ENCODE measurements at places on chromosomes 11 and 22.
A peak's percentile ranks its signal among the peaks of the same experiment; 100 is the strongest.

GRCh38 chr11:127875131-127875530 is 712.2 kb downstream of the ETS1 start:
- no peak for DNase-seq

- peak; percentile 39 for DNase-seq
These were observed 630 bp downstream of the UBASH3B start for GRCh38 chr11:122656073-122656630.

- no peak for DNase-seq
These were observed 4.6 kb downstream of the RFPL1 start for GRCh38 chr22:29442976-29443375.

DNA sequence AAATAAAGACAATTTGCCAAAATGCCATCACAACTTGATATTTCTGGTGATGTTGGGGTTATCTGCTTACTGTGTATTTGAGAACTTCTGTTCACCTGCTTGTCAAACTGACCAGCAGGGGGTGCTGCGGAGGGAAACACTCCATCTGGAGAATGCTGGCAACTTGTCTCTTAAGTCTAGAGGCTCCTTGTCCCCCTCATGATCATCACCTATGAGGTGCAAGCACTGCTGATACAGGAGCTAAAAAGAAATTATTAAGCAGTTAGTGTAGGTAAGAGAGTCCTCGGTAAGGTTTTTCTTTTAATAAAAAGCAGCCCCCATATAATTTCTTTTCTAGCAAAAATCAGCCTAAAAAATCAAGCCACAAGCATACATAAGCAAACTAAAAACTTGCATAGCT is 32.7 kb upstream of the GLYATL1B start:
- peak; percentile 77 for DNase-seq

DNA sequence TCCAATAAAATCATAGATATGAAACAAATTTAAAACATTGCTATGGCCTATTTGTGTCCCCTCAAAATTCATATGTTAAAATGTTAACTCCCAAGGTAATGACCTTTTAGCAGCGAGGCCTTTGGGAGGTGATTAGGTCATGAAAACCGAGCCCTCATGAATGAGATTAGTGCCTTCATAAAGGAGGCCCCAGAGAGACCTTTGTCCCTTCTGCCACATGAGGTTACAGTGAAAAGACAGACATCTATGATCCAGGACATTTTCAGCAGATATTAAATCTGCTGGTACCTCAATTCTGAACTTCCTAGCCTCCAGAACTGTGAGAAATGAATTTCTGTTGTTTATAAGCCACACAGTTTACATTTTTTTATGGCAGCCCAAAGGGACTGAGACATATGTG is 171.7 kb downstream of the MPPED1 start:
- no peak for DNase-seq

- no peak for DNase-seq
These were observed 52.3 kb downstream of the SC5D start for GRCh38 chr11:121344824-121345223.

DNA sequence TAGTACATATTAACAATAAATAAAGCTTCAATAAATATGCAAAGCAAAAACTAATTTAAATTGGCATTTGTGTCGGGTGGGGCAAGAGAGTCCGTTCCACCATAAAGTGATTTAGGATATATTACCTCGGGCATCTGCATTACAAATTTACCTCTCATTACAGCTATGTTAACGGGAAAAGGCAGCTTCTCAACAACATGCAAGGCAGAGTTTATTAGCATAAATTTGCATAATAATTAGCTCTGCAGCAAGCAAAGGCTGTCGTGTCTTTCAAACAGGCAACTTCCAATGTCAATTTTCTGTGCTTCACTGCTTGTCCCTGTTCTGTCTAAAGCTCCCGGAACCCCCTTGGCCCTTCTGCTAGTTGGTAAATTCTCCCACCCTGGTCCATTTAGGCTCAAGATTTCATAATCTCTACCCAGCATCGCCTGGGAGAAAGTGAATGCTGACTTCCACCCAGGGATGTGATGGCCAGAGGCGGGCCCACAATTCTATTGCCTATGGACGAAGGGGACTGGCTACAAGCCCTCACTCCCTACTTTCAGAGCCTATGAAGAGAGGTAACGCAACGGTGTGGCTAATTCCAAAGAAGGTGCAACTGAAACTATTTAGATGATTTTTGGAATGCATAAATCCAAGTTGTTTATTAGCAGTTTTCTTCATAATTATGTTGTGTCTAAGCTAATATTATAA is 462.1 kb downstream of the OPCML start:
- no peak for DNase-seq

DNA sequence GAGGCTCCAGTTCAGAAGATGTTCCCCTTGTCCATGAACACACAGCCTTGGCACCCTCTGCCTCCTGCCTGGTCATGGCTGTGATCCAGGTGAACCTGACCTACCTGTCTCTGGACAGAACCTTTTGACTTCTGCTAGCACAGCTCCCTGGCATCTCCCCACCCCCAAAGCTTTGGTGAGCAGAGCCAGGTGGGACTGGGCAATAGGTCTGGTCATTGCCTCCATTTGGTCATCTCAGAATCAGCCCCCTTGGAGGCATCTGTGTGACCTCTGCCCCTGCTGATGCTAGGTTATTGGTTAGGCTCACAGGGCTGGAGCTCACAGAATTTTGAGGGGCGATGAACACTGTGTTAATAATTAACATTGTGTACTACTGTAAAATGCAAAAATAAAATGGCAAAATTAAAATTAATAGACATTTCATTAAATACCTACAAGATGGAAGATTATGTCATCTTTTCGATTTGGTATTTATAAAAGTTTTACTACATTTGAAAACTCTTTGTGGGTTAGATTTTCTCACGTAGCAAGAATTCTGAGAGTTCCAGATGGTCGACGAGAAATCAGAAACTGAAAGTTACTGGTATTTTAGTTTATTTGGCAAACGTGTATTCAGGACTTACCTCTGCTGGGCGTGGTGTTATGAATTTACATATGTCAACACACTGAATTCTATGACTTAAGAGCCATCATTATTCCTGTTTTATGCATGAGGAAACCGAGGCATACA is 8.3 kb upstream of the KIAA0930 start:
- no peak for DNase-seq

DNA sequence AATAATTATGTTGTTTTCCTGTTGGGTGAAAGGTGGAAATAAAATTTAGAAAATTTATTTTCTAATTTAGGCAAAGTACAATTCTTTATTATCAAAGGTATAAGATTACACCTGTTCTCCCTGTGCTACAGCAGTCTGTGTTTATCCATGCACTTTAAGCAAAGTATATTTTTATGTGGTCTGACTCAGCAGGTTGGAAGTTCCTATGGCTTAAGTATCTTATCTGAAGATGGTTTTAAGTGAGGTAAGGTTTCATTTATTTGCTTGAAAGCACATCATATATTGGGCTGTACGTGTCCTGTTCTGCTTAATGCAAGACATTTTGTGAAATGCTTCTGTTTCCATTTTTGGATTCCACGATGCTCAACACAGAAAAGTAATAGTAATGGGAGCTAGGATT is 14.6 kb downstream of the PPME1 start:
- no peak for DNase-seq

DNA sequence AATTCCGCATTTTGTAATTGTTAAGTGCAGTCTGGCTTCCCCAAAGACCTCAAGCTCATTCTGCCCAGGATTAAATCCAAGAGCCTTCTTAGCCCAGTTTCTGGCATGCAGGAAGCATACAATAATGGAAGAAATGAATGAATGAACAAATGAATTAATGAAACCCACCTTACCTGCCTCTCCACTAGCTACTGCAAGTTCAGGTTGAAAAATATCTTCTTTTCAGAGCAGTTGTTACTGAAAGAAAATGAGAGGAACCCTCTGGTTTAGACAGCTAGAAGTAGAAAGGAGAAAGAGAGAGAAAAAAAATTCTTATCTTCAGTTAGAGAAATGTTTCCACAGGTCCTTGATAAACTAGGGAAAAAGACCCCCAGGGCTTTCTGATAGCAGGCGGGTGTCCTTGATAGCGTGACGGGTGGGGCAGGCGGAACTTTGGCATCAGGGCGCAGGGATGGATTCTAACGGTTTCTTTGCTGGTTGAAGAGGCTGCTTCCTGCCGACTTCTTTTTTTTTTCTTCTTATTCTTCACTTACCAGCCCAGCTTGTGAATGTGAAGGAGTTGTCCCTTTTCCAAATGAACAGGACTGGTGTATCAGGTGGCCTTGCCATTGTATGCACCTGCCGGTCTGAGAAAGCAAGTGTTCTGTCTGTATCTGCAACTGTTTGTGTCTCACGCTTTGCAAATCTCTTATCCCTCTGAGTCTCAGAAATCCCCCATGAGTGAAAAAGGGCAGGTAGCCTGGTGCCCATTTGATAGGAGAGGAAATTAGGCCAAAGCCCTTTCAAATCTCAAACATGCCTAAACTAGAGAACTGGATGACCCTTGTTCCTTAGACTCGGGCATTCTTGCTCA is 10.0 kb downstream of the LMO2 start:
- no peak for DNase-seq

GRCh38 chr11:116615211-116615865 is 157.4 kb downstream of the BUD13 start:
- DNase-seq = no peak

GRCh38 chr11:35218956-35219355 is 80.0 kb downstream of the CD44 start:
- DNase-seq = no peak

All from stimulated activated CD4-positive, alpha-beta T cell treated with anti-CD3 and anti-CD28 coated beads, Interleukin-1b, Interleukin-23, amount 100 ng/mL, for 4 hours (primary cell).